ENCODE measurements at places on chromosomes 2 and 18. TPM values are rescaled to one million over a fixed set of nuclear protein-coding genes. Genes with fewer than 3 reads are reported as not detected.

GAL3ST2 gene
- total RNA-seq, result 0.42 TPM

DNAH7 gene
- total RNA-seq, result 0.56 TPM

ITGAV gene
- total RNA-seq, result 21.9 TPM

CRIM1 gene
- 35.7 TPM for total RNA-seq

C2orf81 gene
- 3.7 TPM for total RNA-seq

TGFA gene
- 4.7 TPM for total RNA-seq

CYRIA gene
- 19.3 TPM for total RNA-seq

COPS7B gene
- 53.2 TPM for total RNA-seq

GALNT1 gene
- total RNA-seq, result 65.3 TPM

COL4A3 gene
- total RNA-seq, result not detected

MAP2 gene
- 177 TPM for total RNA-seq

LRP1B gene
- total RNA-seq, result 28.7 TPM

RNF152 gene
- total RNA-seq, result 16.9 TPM

KCNE4 gene
- total RNA-seq, result not detected

RNF144A gene
- total RNA-seq, result 40.2 TPM

ERICH2 gene
- total RNA-seq, result 2.1 TPM

RBM43 gene
- 1.1 TPM for total RNA-seq

NAT8 gene
- total RNA-seq, result not detected
